IMR-90 (cell line): ENCODE measurements at places on chromosomes 2 and 18. TPM values are rescaled to one million over a fixed set of nuclear protein-coding genes. Genes with fewer than 3 reads are reported as not detected.
A peak's percentile ranks its signal among the peaks of the same experiment; 100 is the strongest.

DNA sequence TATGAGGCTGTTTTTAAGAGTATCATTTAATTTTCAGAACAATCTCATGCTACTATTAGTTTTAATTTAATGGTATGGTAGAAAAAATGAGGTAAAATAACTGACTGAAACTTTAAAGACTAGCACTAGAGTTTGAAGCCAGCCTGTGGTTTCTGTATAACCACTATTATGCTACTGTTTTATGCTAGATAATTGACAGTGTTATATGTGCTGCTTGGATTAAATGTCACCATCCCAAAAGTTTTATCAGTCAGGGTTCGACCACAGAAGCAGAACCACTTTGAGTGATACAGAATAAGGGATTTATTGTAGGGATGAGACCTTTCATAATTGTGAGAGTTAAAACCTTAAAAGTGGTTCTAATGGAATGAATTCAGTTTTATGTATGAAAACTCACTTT is 271.6 kb downstream of the PTGR3 start:
- DNase-seq: no peak

GRCh38 chr2:88057437-88057844 is 1.9 kb upstream of the KRCC1 start:
- DNase-seq: no peak

DNA sequence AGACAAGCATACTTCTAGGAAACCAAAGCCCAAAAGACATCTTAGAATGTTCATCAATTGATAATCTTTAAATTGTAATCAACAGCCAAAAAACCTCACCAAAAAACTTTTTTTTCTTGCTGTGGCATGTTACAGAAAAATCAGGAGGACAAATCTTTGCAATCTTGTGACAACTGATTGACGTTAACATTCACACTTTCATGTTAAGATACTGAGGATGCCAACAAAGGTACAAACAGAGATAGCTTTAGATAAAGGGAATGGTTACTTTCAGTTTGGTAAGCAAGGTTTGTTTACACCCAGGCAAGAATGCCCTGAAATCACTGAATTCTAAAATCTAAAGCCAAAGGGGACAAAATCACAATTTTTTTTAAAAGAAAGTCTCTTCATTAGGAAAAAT is 92.4 kb downstream of the ZAP70 start:
- no peak for DNase-seq

GRCh38 chr18:6401687-6402086 is 13.0 kb downstream of the L3MBTL4 start:
- no peak for DNase-seq

- DNase-seq: peak; percentile 93
These were observed 36.6 kb downstream of the FEZ2 start for GRCh38 chr2:36561237-36561944.

- no peak for DNase-seq
These were observed 82.2 kb upstream of the SETBP1 start for GRCh38 chr18:44598514-44598913.

GRCh38 chr2:130798472-130799218 is 38.1 kb upstream of the ARHGEF4 start:
- DNase-seq: no peak

DNA sequence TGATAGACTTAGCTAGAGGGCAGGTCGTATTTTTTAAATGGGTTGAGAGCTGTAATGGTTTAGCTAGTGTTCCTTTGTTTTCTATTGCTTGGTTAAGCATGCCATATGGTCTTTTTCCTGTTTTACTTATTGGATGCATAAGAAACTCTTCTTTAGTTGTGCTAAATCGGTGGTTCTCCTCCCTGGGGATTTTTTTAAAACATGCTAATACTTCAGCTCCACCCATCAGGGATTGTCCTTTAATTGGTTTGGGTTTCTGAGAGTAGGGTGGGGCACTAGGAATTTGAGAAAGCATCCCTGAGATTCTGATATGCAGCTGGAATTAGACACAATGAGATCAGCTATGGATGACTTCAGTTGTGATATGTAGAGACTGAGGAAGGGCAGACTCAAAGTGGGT is 497.2 kb downstream of the THSD7B start:
- no peak for DNase-seq

Gene TDRD15
- total RNA-seq: not detected in 2 replicates

Gene AMMECR1L
- 14.0 and 16.1 TPM in 2 replicates for total RNA-seq

- DNase-seq: peak; percentile 52
These were observed 6.5 kb upstream of the WNT6 start for GRCh38 chr2:218852911-218853667.

DNA sequence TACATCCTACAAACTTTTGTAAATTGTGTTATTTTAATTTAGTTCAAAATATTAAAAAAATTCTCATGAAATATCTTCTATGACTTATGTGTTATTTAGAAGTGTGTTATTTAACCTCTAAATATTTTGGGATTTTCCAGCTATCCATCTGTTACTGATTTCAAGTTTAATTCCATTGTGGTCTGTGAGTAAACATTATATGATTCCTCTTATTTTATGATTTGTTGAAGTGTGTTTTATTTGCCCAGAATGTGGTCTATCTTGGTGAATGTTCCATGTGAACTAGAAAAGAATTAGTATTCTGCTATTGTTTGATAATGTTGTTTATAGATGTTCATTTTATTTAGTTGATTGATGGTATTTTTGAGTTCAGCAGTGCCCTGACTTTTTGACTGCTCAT is 136.0 kb downstream of the ZNF804A start:
- DNase-seq: no peak

DNA sequence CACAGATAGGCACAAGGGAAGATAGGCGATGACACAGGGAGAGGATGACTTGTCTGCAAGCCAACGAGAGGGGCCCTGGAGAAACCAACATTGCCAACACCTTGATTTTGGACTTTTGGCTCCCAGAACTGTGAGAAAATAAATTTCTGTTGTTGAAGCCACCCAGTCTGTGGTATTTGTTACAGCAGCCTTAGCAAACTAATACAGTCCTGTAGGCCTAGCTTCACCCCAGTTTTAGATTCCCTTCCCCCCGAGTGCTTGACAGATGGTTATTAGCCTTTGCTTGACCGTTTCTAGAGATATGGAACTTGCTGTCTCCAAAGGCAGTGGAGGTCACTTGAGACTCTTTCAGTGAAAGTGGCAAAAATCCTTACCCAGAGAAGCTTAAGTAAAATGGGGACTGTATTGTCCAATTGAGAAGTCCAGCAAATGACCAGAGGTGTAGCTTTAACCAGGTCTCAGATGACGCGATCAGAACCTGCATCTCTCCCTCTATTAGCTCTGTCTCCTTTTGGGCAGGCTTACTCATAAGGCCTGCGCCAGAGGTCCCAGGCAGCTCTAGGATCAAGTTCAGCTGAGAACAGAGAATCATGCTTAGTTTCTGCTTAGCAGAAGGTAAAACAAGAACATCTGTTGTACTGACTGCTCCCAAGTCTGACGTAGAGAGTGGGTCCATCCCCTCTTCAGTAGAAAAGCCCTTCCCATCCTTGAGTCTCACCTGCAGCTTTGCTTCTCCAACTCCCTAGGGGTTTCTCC is 50.4 kb downstream of the MFSD6 start:
- DNase-seq: no peak

Gene AQP12B
- total RNA-seq: not detected in 2 replicates

GRCh38 chr18:21064347-21064746 is 47.3 kb downstream of the ROCK1 start:
- peak; percentile 37 for DNase-seq

Gene ALPG
- not detected in 2 replicates for total RNA-seq

Gene POTEC
- total RNA-seq: not detected in 2 replicates
